ENCODE measurements at places on chromosomes 3 and 15.

- DNase-seq = no peak
These were observed 27.6 kb downstream of the ZNF589 start for GRCh38 chr3:48268381-48268935.

DNA sequence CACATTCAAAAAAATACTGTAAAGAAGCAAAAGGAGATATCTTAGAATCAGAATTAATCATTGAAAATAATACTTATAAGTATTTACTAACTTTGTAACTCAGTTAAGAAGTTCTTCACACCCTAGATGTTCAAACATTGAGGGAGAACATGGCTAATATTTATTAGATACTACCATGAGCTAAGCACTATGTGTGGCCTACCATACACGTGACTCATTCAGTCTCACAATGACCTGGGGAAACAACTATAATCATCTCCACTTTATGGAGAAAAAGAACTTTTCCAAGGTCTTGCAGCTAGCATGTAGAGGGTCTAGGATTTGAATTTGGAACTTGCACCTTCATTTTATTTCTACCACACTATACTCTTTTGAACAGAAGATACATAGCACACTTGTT, 361.9 kb upstream of the CFAP20DC start:
- DNase-seq = no peak

GRCh38 chr15:85492406-85492805, 112.0 kb downstream of the AKAP13 start:
- DNase-seq = no peak

- peak; percentile 1 for DNase-seq
These were observed 42.1 kb upstream of the FGF7 start for GRCh38 chr15:49380912-49381311.

GRCh38 chr15:51313074-51313393, 25.4 kb downstream of the CYP19A1 start:
- no peak for DNase-seq

- no peak for DNase-seq
These were observed 1011.7 kb downstream of the SQOR start for GRCh38 chr15:46646490-46646889.

DNA sequence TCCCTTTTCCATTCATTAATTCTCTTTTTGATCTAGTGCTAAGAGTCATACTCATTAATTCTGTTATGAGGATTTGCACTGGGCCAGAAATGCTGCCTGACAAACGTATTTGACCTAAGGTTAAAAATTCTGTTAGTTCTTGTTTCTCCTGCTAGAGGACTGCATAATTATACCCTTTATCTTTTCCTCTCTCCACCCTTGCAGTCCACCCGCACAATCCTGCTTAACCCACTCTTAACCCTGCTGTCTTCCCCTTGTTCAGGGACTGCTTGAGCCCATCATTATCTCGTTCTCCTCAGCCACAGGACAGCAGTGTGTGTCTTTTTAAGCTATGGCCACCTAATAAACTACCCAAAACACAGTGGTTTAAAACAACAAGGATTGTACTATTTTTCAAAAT, 31.1 kb upstream of the DYNC1LI1 start:
- no peak for DNase-seq

- no peak for DNase-seq
These were observed 1058.7 kb downstream of the FHIT start for GRCh38 chr3:60192297-60193114.

- DNase-seq = peak; percentile 32
These were observed 55.6 kb downstream of the CGGBP1 start for GRCh38 chr3:88003115-88003755.

- DNase-seq = peak; percentile 44
These were observed 124.3 kb downstream of the RPLP1 start for GRCh38 chr15:69576948-69577351.

- no peak for DNase-seq
These were observed 20.7 kb upstream of the MYZAP start for GRCh38 chr15:57570994-57571393.

GRCh38 chr3:115062009-115062408, 85.1 kb downstream of the ZBTB20 start:
- DNase-seq = no peak

GRCh38 chr3:79250746-79251145, 517.1 kb downstream of the ROBO1 start:
- no peak for DNase-seq

- no peak for DNase-seq
These were observed 66.6 kb upstream of the TOPAZ1 start for GRCh38 chr3:44175070-44175469.

- DNase-seq = no peak
These were observed 200.0 kb upstream of the CBLB start for GRCh38 chr3:106068795-106069194.

- no peak for DNase-seq
These were observed 22.3 kb upstream of the CFAP161 start for GRCh38 chr15:81111510-81112470.

Data from Jurkat, Clone E6-1 (cell line).